ENCODE measurements at places on chromosomes 12 and 14.

DNA sequence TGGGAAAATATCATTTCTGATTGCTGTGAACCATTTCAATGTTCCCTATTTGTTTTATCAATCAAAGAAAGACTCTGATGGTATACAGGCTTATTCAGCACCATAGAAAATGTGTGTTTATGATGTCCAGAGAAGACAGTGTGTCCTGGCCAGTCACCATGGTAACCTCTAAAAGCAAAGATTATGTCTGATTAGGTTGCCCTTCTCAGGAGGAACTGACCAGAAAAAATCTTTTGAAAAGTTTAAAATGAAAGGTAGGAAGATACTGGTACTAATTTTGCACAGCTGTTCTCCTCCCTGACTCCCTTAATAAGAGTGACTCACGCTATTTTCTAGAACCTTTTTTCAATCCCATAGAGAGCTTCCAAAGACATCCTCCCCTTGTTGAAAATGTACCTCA, 391.8 kb upstream of the DCN start:
- DNase-seq: no peak

- no peak for DNase-seq
These were observed 196.5 kb downstream of the STXBP6 start for GRCh38 chr14:24853446-24853845.

DNA sequence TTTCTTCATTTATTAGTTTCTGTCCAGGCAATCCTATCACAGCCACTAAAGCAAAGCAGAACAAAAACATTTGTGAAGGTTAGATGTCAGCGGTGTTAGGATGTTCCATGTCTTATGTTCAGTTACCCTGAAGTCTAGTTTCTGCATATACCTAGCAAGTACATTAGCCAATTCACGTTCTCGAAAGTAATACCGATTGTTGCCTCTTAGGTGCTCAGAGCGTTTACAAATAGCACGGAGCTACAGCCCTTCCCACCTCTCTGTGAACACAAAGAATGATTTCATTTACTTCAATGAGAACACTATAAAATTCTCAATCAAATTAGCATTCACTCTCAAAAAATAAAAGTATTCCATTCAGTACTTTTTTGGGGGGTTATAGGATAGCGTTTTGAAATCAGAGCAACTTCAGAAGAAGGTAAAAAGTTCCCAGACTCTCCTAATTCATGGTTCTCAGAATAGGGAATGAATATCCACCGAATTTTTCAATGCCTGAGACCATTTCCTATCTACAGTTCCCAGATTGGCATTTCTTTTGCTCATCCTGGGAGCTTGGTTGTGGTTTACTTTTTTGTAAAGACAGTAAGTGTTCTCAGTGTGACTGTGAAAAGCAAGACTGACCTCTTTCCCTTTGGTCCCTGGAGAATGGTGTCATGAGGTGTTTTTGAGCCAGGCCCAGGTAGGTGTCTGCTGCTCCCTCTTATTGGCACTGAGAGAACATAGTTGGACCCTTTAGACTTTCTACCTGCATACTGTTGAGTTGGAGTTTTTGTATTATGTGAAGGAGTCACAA, 488.0 kb upstream of the RGS6 start:
- no peak for DNase-seq

DNA sequence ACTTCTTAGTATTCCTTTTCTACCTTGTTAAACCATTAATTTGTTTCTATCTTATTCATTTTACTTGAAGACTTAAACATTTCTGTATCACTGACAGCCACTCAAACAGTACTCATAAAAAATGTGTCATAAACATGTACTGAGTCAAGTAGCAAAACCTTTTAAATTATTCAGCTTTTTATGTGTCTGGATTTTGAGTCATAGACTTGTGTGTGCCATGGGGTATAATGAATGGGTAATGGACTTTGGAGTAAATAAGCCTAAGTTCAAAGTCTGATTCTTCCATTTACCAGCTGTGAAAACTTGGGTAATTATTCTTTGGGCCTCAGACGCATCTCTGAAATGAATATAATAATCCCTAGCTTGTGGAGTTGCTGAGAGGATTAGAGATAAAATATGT, 199.0 kb downstream of the RAD51B start:
- DNase-seq: no peak

GRCh38 chr12:116832353-116832752, 48.9 kb downstream of the HRK start:
- DNase-seq: no peak

- no peak for DNase-seq
These were observed 1.1 kb upstream of the PRKAG1 start for GRCh38 chr12:49019443-49020324.

DNA sequence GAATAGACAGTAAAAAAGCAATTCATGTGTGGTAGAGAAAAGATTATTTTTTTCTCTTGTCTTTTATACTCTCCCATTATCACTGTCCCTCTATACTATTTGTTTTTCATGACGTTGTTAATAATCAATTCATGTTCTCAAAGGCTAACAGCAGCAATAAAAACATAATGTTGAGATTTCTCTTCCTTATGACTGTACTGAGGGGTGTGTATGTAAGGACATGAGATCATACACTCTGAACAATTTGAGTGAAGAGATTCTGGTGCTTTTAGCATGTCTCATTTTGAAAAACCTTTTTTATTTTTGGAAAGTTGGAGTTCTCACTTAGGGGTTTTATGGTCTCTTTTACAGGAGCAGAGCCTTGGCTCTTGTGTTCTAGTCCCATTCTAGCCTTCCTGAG, 3.8 kb upstream of the TSPAN8 start:
- DNase-seq: no peak

- no peak for DNase-seq
These were observed 129.4 kb upstream of the NPAS3 start for GRCh38 chr14:32809255-32809654.

- DNase-seq: no peak
These were observed 8.7 kb downstream of the PRKD1 start for GRCh38 chr14:29918981-29919380.
